ENCODE measurements at places on chromosomes 3 and 15. TPM values are rescaled to one million over a fixed set of nuclear protein-coding genes. Genes with fewer than 3 reads are reported as not detected.

The AP4E1 gene
- 16.6 TPM for total RNA-seq

The ACKR2 gene
- total RNA-seq, result 1.2 TPM

The RASGRP1 gene
- total RNA-seq, result 105 TPM

The CYP8B1 gene
- not detected for total RNA-seq

The LOXL1 gene
- 2.8 TPM for total RNA-seq

The RYR3 gene
- total RNA-seq, result not detected

The FBXO40 gene
- total RNA-seq, result not detected

The DZIP1L gene
- total RNA-seq, result not detected

The LHFPL4 gene
- not detected for total RNA-seq

The DCP1A gene
- 32.0 TPM for total RNA-seq

The STAB1 gene
- total RNA-seq, result 0.20 TPM

The PDHB gene
- total RNA-seq, result 53.9 TPM

The GPR87 gene
- total RNA-seq, result not detected

The ZNF385D gene
- total RNA-seq, result not detected

The GRIP2 gene
- total RNA-seq, result not detected

The TRPM1 gene
- not detected for total RNA-seq

The SPESP1 gene
- total RNA-seq, result 0.18 TPM

The HIGD2B gene
- 0.32 TPM for total RNA-seq

The PRSS50 gene
- total RNA-seq, result not detected

The TMEM87A gene
- total RNA-seq, result 24.7 TPM

The AADACL2 gene
- not detected for total RNA-seq

The MAN2C1 gene
- 181 TPM for total RNA-seq

The CKMT1B gene
- total RNA-seq, result 0.18 TPM

The PCYT1A gene
- total RNA-seq, result 31.0 TPM

The ABHD2 gene
- 36.8 TPM for total RNA-seq

The EPHB1 gene
- 0.78 TPM for total RNA-seq

The TIGIT gene
- 73.5 TPM for total RNA-seq

The PTH1R gene
- total RNA-seq, result not detected

The WNT5A gene
- not detected for total RNA-seq

The MYEF2 gene
- total RNA-seq, result 25.7 TPM

The GOLGA6D gene
- total RNA-seq, result not detected

The RETNLB gene
- not detected for total RNA-seq

The SLC24A5 gene
- not detected for total RNA-seq

The TNNC1 gene
- total RNA-seq, result 4.8 TPM

The KBTBD13 gene
- total RNA-seq, result not detected

The INKA1 gene
- total RNA-seq, result 2.8 TPM

The TTC21A gene
- 0.79 TPM for total RNA-seq

The CIP2A gene
- total RNA-seq, result 44.9 TPM

The RTP1 gene
- total RNA-seq, result not detected

The LCTL gene
- not detected for total RNA-seq

The UCN2 gene
- total RNA-seq, result not detected

The SLC22A13 gene
- total RNA-seq, result 0.18 TPM

The NMB gene
- total RNA-seq, result 2.7 TPM

The ALDH1L1 gene
- not detected for total RNA-seq

The COL6A6 gene
- total RNA-seq, result not detected

The RAD51 gene
- total RNA-seq, result 66.5 TPM

All from activated CD8-positive, alpha-beta T cell treated with anti-CD3 and anti-CD28 coated beads for 36 hours (primary cell).